RKO (cell line): ENCODE measurements at places on chromosomes 16 and 17.

GRCh38 chr16:89945654-89946053 lies 2.9 kb upstream of the DEF8 start:
- no peak for DNase-seq

DNA sequence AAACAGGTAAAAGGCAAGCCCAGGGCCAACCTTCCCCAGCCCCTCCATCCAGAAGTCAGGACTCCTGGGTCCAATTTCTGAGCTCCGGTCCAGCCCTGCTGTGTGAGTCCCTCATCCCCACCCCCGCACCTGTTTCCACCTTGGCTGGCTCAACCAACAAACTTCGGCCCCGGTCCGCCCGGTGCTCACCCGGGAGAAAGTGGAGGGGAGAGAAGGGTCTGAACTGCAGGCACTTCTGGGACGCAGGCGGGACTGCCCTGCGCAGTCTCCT lies 541 bp downstream of the RHBDF2 start:
- DNase-seq = no peak

DNA sequence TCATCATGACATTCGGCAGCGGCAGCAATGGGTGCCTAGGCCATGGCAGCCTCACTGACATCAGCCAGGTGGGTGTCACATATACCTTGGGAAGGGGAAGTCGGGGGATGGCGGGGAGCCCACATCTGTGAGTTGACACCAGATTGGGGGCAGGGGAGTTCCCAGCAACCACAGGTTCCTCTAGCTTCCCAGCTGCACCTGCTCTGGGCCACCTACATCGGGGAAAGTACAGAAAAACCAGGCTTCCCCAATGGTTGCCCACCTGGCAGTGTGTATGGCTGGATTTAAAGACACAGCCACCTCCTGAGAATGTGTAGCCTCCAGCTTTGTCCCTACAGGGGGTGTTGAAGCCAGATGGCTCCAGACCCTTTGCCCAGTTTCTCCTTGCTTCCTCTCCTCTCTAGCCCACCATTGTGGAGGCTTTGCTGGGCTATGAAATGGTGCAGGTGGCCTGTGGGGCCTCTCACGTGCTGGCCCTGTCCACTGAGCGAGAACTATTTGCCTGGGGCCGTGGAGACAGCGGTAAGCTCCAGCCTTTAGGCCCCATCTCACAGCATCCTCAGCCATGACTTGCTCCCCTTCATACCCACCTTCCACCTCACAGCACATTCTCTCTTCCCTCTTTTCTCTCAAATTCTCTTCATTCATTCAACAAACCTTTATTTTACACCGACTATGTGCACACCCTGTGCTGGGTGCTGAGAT lies 5.0 kb upstream of the TRAF4 start:
- DNase-seq = no peak

DNA sequence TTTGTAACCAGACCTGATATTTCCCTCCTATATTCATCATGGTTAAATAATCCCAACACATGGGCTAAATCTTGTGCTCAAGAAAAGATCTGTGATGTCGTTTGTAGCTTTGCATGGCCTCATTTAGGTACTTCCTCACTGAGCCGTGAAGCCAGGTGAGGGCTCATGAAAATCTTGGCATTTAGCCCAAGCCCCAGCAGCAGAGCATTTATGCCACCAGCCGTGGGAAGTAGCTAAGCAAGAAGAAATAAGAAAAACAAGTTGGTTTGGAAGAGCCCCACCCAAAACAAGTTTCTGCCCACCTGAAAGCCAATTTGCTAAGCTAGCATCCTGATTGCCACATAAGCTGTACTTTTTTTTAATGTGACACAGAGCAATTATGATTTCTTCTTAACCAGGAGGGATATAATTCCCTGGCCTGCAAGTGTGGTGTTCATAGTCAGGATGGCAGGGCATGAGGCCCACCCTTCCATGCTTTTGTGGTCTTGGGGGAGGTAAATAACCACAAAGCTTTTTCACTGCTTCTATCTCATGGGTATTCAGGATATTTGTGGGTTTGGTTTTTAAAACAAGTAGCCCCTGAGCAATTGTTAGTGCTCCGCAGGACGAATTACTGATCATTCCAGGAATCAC lies 10.5 kb downstream of the TMIGD1 start:
- DNase-seq = no peak

DNA sequence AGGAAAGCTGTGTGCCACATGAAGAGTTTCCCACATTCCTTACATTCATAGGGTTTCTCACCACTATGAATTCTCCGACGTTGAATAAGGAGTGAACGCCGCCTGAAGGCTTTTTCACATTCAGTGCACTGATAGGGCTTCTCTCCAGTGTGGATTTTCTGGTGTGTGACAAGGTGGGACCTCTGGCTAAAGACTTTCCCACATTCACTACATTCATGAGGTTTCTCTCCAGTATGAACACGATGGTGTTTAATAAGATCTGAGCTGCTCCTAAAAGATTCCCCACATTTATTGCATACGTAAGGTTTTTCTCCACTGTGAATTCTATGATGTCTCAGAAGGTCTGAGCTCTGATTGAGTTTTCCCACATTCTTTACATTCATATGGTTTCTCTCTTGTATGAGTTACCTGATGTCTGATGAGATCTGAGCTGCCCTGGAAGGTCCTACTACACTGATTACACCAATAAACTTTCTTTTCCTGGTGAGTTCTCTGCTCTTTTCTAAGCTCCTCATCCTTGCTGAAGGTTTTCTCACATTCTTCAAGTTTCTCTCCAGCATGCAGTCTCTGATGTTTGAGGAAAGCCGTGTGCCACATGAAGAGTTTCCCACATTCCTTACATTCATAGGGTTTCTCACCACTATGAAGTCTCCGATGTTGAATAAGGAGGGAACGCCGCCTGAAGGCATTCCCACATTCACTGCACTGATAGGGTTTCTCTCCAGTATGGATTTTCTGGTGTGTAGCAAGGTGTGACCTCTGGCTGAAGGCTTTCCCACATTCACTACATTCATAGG lies 10.0 kb downstream of the ZNF594 start:
- no peak for DNase-seq

- peak; percentile 69 for DNase-seq
Measured at GRCh38 chr16:30927789-30928378, 4.5 kb downstream of the FBXL19 start.

- DNase-seq = no peak
Measured at GRCh38 chr16:78007121-78007520, 15.2 kb upstream of the CLEC3A start.

GRCh38 chr16:86700046-86700945 lies 121.9 kb downstream of the FOXL1 start:
- DNase-seq = no peak

- DNase-seq = no peak
Measured at GRCh38 chr17:6531575-6531974, 24.8 kb downstream of the PITPNM3 start.

DNA sequence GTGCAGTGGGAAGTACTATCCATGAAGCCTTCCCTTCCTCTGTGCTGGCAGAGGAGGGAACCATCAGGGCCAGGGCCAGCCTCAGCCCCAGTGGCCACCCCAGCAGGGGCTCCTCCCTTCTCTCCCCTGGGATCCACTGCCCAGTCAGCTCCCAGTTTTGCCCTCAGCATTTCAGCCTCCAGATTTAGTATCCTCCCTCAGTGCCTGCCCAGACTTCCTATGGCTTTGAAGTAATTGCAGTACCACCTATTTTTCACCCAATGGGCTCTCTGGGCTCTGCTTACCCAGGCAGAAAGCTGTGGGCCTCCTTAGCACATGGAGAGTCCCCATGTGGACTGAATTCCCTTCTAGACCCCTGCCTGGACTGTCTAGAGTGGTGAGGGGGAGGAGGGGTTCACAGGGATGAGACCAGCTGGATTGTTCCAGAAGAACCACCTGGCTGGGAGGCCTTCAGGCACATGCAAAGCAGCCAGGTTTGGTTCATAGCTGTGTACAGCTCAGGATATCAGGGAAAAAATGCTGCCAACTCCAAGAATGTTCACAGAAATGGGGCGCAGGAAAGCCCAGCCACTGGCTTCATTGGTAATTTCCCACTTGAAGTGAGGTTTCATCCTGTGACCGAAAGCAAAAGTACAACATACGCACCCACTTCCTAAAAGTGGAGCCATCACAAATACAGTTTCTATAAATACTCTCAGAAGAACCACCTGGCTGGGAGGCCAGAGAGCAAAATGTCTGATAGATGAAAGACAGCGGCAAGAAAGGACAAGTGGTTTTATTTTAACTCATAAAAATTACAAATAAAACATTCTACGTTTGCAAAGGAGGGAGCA lies 15.2 kb upstream of the HERPUD1 start:
- no peak for DNase-seq

DNA sequence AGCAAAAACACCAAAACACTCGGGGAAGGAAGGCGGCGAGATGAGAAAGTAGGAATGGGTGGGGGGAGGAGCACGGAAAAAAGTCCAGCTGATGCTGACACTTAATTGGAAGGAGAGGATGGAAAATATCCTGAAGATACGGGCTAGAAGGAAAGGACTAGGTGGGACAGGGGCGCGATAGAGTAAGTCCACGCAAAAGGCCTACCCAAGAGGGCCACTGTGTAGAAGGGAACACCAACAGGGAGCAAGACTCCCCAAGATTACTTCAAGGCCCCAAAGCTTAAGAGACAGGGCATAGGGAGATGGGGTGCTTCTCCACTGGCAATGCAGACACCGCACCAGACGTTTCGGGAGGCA lies 736 bp downstream of the APPBP2 start:
- DNase-seq = peak; percentile 37

DNA sequence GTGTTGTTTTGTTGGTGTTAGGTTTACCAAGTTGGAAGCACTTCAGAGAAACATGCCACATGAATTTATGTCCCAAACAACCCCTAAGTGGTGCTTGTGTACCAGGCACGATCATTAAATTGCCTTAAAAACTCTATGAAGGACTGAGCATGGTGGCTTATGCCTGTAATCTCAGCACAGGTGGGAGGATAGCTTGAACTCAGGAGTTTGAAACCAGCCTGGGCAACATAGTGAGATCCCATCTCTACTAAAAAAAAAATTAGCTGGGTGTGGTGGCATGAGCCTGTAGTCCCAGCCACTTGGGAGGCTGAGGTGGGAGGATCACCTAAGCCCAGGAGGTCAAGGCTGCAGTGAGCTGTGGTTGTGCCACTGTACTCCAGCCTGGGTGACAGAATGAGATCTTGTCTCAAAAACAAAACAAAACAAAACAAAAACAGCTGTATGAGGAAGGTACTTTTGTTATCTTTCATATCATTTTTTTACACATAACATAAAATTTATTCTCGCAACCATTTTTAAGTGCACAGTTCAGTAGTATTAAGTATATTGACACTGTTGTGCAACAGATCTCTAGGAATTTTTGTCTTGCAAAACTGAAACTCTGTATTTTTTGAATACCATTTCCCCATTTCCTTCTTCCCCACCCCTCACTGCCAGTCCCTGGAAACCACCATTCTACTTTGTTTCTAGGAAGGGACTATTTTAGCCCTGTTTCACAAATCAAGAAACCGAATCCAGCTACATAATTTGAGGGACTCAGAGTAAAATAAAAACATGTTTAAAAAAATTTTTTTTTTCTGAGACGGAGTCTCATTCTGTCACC lies 14.3 kb upstream of the RBBP6 start:
- DNase-seq = no peak

GRCh38 chr16:86270696-86271095 lies 239.6 kb upstream of the FOXF1 start:
- DNase-seq = no peak

DNA sequence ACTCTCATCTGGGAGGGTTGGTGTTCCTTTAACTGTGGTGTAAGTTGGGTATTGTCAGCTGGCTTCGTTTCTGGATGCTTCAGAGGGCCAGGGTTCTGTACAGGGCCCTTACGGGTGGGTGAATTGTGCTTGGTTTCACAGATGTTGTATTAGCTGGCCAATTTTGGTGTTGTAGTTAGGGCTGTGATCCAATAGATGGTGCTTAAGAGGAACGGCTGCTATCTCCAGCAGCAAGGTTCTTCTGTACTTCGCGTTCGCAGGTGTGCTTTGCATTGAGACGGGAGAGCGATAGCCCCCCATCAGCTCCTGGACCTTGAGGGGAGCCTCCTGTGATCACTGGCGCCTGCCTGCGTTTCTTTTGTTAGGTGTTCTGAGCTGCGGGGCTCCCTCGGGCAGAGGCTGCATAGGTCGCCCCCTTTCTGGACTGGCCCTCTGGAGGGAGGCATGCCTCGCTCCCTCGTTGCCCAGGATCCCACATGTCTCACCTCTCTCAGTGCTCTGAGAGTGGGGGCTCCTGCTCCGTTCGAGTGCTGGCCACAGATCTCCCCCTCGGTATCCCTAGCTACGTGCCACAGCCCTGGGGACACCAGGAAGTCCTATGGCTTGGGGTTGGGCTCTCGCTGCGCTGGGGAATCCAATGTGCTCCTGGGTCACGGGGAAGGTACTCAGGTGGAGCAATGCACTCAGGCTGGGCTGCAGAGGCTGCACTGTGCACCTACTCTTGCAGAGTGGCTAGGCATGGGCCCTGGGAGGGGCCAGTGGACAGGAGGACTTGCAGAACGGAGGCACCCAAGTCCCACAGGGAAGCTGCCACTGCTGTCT lies 837 bp upstream of the PRDM7 start:
- peak; percentile 51 for DNase-seq

DNA sequence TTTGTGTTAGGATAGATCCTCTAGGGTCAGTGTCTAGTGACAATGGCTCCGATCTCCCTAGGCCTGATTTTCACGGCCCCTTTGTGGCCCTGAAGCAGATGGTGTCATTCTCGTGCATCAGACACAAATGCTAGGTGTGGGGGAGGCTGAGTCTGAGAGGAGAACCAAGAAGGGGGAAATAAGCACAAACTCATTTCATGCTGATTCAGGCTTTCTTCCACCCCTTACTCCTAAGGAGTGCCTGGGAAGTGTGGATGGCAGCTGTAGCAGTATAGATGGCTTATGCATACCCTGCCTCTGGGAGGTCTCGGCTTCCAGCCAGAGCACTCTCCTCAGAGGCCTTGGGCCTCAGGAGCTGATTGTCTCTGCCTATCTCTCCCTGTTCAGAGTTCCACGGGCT lies 1.8 kb upstream of the WNK4 start:
- DNase-seq = no peak

- no peak for DNase-seq
Measured at GRCh38 chr17:73646409-73647300, 2.4 kb upstream of the SDK2 start.

GRCh38 chr17:36183001-36183971 lies 6.8 kb upstream of the TBC1D3B start:
- peak; percentile 86 for DNase-seq

DNA sequence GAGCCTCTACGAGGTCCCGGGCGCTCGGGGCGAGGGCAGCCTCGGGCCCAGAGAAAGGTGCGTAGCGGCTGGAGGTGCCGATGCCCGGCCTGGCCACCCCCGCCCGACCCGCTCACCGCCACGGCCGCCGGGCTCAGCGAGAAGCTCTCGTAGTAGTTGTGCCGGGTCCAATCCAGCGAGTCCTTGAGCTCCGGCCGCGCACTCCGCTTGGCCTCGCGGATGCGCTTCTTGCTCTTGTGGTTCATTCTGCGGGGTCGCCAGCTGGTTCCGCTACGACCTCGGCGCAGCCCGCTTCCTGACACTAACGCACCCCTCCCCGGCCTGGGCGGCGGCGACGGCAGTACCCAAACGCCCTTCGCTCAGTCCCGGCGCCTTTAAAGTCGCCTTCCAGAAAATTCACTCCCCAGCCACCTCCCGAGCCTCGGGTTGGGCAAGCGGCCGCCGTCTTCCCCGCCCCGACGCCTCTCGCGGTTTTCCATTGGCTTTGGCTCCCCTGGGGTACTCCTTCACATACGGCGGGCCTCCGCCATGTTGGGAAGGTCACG lies at the start of gene JMJD6:
JMJD6 (minus strand) TSS at position 376 of the 545 bp plus-strand sequence; CDS start at position 245, 131 bp downstream.
- peak; percentile 96 for DNase-seq
